ENCODE measurements at places on chromosomes 2 and 18.

- no peak for DNase-seq
These were observed 120.6 kb downstream of the EHBP1 start for GRCh38 chr2:62826141-62826540.

- DNase-seq = peak; percentile 68
These were observed 997 bp upstream of the TGIF1 start for GRCh38 chr18:3448838-3449511.

GRCh38 chr2:11320698-11321492 is 23.5 kb downstream of the ROCK2 start:
- no peak for DNase-seq

GRCh38 chr2:237132799-237133198 is 47.1 kb downstream of the COPS8 start:
- no peak for DNase-seq

DNA sequence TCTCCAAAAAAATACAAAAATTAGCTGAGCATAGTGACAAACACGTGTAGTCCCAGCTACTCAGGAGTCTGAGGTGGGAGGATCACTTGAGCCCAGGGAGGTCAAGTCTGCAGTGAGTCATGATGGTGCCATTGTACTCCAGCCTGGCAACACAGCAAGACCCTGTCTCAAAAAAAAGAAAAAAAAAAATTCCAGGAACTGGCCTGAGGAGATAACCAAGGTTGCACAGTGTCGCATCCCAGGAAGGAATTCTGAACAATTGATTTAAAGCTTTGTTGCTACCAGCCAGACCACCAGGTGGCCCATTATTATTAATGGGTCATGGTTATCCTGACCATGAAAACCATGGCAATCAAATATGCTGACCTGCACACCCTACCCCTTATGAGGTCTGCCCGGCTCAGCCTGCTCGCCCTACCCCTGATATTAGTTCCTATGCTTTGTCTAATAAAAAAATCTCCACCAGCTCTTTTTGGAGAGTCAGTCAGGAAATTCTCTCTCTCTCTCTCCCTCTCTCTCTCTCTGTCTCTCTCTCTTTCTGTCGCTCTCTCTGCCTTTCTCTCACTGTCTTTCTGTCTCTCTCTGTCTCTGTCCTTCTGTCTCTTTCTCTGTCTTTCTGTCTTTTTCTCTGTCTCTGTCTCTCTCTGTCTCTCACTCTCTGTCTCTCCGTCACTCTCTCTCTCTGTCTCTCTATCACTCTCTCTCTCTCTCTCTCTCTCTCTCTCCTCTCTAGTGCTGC is 73.7 kb downstream of the NCAPH start:
- DNase-seq = no peak

- DNase-seq = no peak
These were observed 27.5 kb downstream of the TFCP2L1 start for GRCh38 chr2:121257480-121257840.

DNA sequence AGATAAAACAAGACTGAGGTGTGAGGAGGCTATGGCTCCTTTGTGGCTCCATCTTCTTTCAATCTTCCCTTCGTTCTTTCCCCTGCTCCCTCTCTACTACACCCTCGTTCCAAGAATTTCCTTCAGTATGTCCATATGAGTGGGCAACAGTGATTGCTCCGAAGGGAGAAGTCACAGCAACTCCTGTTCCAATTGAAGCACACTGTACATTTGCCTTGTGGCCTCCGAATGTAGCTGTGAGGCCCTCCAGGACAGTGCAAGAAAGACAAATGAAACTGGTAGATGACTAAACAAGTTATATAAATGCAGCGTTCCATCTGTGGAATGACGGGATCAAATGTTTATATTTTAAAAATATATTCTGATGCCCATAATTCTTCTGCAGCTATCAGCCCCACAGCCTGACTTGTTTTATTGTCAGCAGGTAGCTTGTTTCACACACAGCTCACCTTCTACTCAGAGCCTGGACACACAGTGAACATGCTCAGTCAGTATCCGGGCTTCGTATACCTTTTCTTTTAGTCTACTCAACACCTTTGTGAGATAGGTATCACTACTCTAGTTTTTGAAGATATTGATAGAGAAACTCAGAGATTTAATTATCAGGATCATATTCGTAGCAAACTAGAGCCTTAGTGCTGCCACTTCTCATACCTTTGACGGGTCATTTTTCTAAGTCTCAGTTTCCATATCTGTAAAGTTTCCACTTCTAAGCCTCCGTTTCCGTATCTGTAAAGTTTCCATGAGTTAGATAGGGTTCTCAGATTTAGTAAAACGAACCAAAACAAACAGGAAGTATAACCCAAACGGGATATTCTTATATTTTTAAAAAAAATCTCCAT is 216.7 kb upstream of the STON1 start:
- no peak for DNase-seq

DNA sequence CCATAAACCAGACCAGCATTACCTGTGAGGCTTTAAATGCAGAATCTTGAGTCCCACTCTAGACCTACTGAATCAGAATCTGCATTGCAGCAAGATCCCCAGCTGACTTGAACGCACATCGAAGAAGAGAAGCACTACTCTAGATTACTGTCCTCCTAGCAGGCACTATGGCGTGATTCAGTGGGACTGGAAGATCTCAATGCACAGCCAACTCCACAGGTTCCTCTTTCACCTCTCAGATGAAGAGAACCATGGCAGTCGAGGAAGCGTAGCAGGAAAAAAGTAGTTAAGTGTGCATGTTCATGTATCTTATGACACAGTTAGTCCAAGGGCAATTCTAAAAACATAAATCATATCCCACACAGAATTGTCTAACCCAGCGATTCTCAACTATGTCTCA is 97.4 kb downstream of the STK39 start:
- no peak for DNase-seq

DNA sequence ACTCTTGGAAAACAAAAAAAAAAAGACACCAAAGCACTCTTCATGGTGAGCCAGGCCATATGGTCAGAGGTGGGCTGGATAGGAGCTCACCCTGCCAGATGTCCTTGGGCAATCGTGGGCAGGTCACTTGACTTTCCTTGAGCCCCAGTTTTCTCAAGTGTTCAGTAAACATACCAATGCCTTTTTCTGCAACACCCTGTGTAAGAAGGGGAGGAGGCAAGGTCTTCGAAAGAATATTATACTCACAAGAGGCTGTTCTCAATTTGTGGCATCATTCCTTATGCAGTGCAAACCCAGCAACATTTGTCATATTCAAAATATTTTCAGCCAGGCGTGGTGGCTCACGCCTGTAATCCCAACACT is 22.9 kb upstream of the TMEM87B start:
- DNase-seq = no peak

DNA sequence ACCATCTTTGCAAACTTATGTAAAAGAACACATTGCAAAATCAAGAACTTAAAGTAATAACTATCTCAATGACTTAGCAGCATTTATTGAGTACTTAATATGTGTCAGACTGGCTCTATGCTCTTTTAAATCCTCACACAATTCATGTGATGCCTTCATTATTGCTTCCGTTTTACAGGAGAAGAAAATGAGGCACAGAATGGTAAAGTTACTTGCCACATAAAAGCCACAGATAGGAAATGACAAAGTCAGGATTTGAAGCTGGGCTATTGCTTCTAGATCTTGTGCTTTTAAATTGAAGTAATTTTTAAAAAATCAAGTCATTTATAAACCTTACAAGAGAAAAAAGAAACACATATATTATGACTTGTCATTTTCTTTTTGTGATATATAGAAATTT is 174.2 kb downstream of the WDR7 start:
- no peak for DNase-seq

DNA sequence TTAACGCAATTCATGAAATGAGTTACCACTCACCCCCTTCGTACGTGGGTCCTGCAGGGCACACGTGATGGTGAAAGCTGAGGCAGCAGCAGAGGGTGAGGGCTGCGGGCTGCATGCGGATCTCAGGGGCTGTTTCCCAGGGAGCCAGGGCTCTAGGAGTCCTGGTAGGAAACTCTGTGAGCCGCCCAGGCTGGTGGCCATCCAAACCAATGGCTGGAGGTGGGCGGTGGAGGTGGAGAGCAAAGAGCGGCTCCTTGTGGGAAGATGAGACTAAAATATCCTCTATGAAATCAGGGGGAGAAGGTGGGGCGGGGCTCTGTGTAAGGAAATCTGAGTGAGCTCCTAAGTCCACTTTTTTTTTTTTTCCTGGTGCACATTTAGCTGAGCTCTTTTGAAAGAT is 120.1 kb upstream of the SLC1A4 start:
- DNase-seq = no peak

DNA sequence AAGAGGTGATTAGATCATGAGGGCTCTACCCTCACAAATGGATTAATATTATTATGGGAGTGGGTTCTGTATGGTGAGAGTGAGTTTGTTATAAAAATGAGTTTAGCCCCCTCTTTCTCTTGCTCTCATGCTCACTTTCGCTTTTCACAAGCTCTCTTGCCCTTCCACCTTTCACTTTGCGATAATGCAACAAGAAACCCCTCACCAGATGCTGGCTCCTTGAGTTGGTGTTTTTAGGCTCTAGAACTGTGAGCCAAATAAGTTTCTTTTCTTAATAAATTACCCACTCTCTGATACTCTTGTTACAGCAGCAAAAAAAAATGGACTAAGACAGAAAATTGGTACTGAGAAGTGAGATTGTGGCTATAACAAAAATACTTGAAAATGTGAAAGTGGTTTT is 106.5 kb downstream of the EHBP1 start:
- no peak for DNase-seq

GRCh38 chr2:22406625-22407024 is 978.4 kb upstream of the KLHL29 start:
- no peak for DNase-seq

DNA sequence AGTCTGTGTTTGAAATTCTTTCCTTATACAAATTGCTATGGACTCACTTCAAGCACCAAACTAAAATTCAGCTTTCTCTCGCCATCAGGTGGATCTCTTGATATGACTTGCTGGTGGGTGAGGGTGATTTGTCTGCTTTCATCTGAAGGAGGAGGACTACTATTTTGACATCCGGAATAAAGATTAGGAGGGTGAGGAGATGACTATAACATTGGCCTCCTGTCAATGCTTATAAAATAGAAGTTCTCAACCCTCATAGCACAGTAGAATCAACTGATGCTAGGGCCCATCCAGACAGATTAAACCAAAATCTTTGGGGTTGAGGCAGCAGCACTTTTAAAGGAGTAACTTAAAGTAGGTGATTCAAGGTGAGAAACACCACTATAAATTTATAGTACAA is 120.4 kb upstream of the DNAJC10 start:
- no peak for DNase-seq

- DNase-seq = no peak
These were observed 90.2 kb downstream of the PARD3B start for GRCh38 chr2:204635478-204635877.

- DNase-seq = no peak
These were observed 598.8 kb downstream of the SUCLG1 start for GRCh38 chr2:83860320-83860719.

GRCh38 chr18:45275367-45276113 is 339.7 kb upstream of the SLC14A2 start:
- no peak for DNase-seq

- DNase-seq = no peak
These were observed 277.3 kb downstream of the GALR1 start for GRCh38 chr18:77526962-77527361.

- no peak for DNase-seq
These were observed 256.1 kb upstream of the ZNF521 start for GRCh38 chr18:25608091-25608490.

DNA sequence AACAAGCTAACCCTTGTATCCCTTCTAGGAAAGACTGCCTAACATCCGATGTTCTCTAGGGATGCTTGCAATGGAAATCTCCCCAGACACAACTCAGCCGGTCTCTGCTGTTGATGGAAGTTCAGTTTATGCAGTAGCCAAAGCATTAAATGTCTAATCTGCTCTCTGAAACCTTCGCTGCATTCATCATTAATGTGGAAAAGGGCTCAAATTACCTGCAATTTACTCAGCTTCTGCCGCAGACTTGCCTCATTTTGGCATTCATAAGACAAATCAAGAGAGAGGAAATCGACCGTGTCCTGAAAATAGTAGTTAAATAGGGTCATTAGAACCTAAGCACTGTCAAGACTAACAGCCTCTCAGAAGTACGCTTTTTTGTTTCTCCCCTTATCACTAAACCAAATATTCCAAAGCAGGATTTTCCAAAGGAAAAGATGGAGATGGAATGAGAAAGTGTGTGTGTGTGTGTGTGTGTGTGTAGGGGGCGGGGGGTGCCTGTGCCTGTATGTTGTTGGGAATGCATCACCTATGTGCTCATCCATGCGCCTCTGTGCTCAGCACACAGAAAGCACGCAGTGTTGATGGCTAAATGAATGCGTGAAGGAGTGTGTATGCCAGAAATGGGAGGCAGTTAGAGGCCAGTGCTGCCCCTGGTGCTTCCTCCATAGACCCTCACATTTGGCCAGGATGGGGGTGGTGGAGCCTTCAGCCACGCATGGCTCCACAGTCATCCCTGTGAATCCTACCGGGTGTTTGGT is 7.4 kb downstream of the LCT start:
- no peak for DNase-seq

DNA sequence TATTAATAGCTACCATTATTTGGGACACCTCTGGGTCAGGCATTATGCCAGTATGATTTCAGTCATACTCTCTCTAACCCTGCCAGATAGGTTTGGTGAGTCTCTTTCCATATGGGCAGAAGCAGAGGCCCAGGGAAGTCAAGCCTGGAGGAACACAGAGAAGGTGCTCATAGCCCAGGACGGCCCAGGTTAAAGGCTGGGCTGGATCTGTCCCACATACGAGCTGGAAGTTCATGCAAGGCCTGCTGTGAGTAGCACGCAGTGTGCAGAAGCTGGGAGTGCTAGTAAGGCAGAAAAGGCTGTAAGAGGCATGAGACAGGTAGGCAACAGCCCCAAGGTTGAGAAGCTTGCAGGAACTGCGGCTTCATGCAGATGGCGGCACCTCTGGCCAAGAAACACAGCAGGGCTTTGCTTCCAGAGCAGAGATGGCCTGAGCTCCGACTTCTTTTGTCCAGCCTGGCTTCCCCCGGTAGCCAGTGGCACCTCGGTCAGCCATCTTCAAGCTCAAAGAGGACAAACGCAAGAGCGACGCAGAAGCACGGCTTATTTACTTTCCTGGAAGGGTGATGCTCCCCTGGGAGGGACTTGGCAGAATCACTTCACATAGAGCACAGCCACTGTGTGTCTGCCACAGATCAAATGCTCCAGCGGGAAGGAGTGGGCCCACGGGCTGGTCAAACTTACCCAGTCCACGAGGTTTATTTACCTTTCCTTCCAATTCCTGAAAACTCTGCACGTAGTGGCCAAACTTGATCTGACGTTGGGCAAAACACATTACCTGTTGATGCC is 58.5 kb upstream of the MAP4K4 start:
- DNase-seq = no peak

DNA sequence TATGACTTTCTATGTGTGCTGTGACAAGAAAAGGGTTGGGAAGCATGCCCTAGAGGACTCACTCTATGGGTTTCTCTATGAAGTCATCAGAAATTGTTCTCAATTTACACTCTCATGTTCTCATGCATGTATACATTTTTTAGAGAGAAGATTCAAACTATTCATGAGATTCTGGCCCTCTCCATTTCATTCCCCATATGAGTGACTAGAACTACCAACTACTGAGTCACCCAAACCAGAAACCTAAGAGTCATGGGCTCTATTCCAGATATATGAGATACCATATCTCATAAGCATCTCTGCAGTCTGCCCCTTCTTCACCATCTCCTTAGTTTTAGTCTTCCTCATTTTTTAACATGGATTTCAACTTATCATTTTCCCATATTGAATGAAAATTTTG is 87.7 kb downstream of the EXOC6B start:
- no peak for DNase-seq

GRCh38 chr2:128234613-128235012 is 84.1 kb downstream of the HS6ST1 start:
- DNase-seq = no peak

- no peak for DNase-seq
These were observed 121.7 kb downstream of the PXDN start for GRCh38 chr2:1622521-1623200.

Measured in stimulated activated CD8-positive, alpha-beta memory T cell treated with anti-CD3 and anti-CD28 coated beads, Interleukin-2, amount 100 ng/mL, for 48 hours (primary cell).